Stimulated activated CD8-positive, alpha-beta memory T cell treated with anti-CD3 and anti-CD28 coated beads, Interleukin-7, amount 100 ng/mL, for 4 hours (primary cell): ENCODE measurements at places on chromosomes 7 and 10.

- DNase-seq = no peak
These were observed 279.6 kb downstream of the DNAJB6 start for GRCh38 chr7:157616426-157616825.

- no peak for DNase-seq
These were observed 40.1 kb downstream of the POLR3A start for GRCh38 chr10:77989081-77989724.

DNA sequence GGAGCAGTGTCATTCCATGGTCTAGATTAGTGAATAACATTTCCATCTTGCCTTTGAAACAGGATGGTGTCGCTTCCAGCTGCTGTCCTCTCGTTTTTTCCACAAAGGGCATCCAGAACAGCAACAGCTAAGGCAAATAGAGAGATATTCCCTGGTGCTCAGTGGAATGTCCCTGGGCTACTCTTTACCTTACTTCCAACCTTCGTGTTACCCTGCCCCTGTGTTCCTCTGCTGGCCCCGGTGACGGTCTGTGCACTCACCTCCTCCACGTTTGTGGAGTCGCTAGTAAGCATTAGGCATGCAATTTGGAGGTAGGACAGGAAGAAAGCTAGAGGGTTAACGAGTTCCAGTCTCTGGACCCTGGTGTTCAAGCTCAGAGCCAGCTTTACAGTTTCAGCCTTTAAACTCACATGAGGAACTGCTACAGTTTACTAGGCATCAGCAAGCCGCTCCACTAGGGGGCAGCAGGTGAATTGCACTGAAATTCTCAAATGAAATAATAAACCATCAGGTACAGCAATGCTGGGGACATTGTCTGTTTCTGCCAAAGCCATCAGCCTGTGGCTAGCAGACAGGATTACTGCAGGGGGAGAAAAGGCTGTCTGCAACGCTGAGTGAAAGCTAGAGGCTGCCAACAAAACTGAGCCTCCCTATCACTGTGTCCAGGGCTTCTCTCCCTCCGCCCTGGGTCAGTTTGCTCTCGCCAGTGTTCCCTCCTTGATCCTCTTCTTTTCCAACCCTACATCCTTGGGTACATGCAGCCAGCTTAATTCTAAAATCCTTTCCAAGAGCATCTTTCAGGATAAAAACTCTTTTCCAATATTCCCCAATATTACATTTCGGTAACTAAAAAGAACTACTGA lies 9.0 kb downstream of the MRPL32 start:
- DNase-seq = peak; percentile 49

GRCh38 chr10:73263693-73264347 lies 11.4 kb upstream of the MRPS16 start:
- DNase-seq = no peak

GRCh38 chr10:1163204-1163660 lies 107.0 kb downstream of the WDR37 start:
- no peak for DNase-seq

GRCh38 chr7:118148930-118149329 lies 35.0 kb upstream of the LSM8 start:
- no peak for DNase-seq

DNA sequence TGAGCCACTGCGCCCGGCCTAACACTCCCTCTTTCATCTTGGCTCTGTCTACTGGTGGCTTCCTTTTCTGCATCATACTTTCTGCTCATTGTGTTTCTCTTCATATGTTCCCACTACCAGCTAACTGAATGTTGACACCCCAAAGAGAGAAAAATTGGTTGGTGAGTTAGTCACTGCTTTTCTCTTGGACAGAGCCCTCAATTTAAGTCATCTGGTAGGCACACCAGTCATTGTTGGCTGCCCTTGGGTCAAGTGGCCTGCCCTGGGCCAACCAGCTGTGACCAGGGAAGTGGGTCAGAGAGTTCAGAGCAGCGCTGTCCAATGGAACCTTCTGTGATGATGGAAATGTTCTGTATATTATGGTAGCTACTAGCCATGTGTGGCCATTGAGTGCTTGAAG lies 52.0 kb downstream of the GRK5 start:
- no peak for DNase-seq

DNA sequence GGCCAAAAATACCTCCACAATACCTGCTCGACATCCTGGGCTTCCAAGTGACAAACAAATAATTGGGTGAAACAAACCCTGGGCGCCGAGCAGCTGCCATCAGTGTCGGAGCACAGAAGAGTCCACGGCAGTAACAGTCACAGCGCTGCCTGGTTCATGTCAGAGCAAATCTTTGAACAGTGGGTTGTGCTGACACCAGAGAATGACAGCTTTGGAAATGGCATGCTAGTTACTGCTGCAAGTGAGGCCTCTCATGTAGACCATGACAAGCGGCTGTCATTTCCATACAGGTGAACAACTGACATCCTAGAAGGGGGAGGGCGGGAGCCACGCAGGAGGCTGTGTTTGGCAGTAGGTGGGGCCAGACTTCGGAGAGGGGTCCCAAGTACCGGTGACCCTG lies 420.5 kb upstream of the GALNT17 start:
- no peak for DNase-seq

- DNase-seq = no peak
These were observed 715 bp upstream of the PANK1 start for GRCh38 chr10:89645742-89646172.

- no peak for DNase-seq
These were observed 51.4 kb downstream of the INPP5A start for GRCh38 chr10:132589015-132589414.

- DNase-seq = no peak
These were observed 140.4 kb upstream of the RHEB start for GRCh38 chr7:151660141-151660540.

DNA sequence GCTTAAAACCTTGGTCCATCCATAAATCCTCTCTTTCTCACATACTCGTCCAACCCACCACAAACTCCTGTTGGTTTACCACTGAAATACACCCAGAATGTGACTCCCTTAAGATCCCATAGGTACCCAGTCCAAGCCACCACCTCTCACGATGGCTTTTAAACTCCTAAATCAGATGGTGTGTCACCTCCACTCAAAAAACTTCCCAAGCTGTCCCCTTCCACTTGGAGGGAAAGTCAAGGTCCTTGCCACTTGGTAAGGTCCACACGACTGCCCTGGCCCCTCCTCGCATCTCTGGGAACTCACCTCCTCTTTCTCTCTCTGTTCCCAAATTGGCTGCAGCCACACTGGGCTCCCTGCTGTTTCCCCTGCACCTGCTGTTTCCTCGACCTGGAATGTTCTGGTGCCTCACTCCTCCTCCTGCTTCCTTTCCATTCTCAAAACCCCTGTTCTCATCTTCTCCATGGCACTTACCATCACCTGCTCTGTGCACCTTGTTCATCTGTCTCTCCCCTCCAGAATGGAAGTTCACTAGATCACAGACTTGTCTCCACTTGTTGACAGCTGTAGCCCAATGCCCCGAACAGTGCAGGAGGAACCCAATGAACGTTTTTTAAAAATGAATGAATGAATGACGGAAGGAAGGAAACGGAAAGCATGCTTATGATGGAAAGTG lies 23.0 kb downstream of the ZFAND2A start:
- no peak for DNase-seq

DNA sequence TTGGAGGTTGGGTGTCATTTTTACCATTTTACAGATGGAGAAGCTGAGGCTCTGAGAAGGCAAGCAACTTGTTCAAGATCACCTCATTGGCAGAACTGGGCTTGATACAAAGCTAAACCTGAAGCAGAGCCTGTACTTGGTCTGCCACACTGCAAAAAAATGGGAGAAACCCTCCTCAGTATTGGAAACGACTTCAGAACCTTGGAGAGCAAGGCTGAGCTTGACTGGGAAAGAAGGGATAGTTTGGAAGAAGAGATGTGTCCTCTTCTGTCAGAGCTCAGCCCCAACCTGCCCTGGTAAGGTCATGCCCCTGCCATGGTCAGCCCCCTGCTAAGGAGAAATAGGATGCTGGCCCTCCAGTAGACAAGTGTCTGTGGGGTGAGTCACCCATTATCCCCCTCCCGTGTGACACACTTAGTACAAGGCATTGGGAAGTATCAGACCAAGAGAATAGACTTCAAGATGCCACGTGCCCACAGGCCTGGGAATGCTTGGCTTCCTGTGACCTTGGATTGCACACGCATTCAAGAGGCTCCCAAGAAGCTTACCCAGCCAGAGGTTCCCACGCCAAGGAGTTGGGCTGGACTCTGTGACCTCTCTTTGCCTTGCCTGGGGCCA lies 56.2 kb upstream of the SMNDC1 start:
- DNase-seq = no peak

DNA sequence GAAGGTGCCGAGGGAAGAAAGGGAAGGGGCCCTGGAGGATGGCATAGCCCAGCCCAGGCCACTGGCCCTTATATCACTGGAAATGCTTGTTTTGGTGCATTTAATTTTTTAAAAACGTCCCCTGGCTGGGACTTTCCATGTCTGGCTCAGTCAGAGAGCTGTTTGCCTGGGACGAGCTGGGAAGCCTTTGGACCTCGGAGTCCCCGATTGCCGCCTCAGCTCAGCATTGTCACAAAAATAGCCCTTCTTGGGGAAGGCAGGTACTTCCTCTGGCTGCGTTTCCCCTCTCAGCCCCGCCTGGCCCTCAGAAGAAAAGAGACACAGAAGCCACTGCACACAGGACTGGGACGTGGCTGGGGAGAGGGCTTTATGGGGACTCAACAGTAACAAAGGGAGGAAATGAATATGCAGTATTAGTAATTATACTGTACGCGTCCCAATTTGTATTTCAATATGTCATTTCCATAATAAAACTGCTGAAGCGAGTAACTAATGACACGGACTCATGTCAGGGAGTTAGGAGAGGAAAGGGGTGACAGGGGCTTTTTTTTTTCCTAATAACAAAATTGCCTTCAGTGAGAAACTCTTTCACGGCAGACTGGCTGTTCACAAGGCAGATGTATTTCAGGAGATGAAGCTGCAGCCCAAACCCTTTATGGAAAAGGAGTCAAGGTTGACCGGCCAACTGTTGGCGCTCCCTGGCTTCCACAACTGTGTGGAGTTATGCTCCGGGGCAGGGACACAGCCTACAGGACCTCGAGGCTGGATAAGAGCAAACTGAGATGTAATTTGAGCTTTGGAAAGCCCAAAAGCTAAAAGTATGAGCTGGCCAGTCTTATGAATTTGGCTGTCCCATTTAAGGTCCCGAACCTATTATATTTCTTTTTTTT lies 31.0 kb upstream of the MXI1 start:
- no peak for DNase-seq

GRCh38 chr7:35384761-35385700 lies 131.1 kb upstream of the TBX20 start:
- DNase-seq = no peak

DNA sequence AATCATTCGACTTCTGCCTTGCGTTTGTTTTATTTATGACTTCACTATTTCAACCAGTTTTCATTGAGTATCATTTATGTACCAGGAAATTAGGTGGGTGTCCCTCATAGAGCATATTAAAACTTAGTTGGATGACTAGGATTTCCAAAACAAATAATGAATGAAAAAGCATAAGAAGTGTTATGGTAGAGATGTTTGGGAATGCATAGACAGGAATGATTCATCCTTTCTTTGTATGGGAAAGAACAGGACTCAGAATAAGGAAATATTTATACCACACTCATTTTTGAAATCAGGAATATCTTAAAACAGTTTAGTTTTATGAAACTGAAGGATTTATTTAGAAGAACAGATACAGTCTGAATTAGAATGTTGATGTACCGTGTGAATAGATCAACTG lies 315.7 kb downstream of the EXOC4 start:
- DNase-seq = no peak

- DNase-seq = no peak
These were observed 141.4 kb upstream of the DGKB start for GRCh38 chr7:15043931-15044330.

GRCh38 chr10:103884681-103885139 lies 29.3 kb upstream of the SH3PXD2A start:
- DNase-seq = no peak

DNA sequence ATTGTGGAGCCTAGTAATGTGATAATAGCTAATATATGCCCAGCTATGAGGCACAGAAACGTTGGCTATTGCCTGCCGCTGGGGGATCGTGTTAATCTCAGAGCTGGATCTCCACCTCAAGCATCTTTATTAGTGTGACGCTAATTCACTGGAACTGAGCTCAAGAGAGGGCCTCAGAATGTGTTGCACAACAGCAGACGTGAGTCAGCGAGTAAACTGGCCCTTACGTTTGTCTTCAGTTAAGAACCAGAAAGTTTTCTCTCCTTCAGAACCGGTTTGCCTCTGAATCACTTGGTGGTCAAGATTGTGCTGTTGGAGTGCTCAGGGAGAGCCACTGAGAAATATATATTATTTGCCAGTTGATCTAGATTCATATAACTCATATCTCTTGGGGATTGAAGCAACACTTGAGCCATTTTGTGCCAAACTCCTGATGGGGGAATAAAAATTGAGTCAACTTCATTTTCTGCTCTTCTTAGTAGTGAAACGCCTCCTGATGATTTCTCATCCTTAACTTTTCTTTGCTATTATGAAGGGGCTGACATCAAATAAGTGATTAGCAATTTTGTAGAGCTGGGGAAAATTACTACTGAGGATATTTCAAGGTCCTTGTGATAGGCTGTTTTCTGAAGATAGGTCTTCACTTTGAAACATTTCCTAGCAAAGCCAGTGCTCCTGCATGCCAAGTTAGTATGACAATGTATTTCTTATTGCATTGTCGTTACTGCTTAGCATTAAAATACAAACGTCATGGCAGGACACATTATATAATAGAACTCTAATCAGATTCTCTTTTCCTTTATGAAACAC lies 22.3 kb downstream of the BZW2 start:
- no peak for DNase-seq

GRCh38 chr7:92833024-92833765 lies 3.2 kb downstream of the CDK6 start:
- DNase-seq = peak; percentile 76

GRCh38 chr7:47967123-47967522 lies 12.3 kb downstream of the HUS1 start:
- no peak for DNase-seq

- no peak for DNase-seq
These were observed 17.8 kb downstream of the VWC2 start for GRCh38 chr7:49791088-49791741.

- DNase-seq = no peak
These were observed 1.5 kb upstream of the FAM53B start for GRCh38 chr10:124745673-124746072.

GRCh38 chr10:1044964-1045363 lies 4.0 kb downstream of the IDI1 start:
- DNase-seq = no peak
